Endothelial cell of umbilical vein (primary cell): ENCODE measurements at places on chromosomes 11 and 22. TPM values are rescaled to one million over a fixed set of nuclear protein-coding genes. Genes with fewer than 3 reads are reported as not detected.

Gene TEX12
- total RNA-seq, result 0.46 TPM in 1 of 2 replicates, not detected in the other

Gene SLC29A2
- total RNA-seq, result 4.8 and 5.2 TPM in 2 replicates

Gene CECR2
- 2.1 TPM in 1 of 2 replicates, not detected in the other for total RNA-seq

DNA sequence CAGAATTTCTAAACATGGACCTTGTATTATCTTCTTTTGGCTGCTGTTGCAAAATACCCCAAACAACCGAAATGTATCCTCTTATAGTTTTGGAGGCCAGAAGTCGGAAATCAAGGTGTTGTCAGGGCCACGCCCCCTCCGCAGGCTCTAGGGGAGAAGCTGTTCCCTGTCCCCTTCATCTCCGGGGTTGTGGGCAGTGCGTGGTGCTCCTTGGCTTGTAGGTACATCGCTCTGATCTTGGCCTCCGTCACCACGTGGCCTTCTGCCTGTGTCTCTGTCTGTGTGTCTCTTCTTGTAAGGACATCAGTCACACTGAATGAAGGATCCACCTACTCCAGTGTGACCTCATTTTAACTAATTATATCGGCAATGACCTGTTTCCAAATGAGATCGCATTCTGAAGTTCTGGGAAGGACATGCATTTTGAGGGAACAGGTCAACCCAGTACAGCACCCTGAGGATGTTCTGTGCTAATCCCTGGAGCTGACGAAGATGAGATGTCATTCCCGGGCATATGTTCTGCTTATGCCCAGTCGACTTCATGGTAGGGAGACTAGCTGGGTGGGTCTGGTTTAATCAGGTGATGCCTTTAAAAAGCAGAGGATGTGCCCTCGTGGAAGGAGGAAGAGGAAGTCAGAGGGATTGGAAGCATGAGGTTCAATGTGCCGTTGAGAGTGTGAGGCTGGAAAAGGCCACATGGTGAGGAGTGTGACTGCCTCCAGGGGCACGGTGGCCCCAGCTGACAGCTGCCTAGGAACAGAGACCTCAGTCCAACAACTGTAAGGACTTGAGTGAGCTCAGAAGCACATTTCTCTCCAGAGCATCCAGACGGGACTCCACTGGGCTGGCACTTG lies 531.1 kb downstream of the TBC1D22A start:
- no peak for DNase-seq

GRCh38 chr22:29870574-29870973 lies 12.4 kb upstream of the MTMR3 start:
- no peak for DNase-seq

GRCh38 chr11:65389294-65389980 lies 3.0 kb downstream of the FRMD8 start:
- no peak for DNase-seq

DNA sequence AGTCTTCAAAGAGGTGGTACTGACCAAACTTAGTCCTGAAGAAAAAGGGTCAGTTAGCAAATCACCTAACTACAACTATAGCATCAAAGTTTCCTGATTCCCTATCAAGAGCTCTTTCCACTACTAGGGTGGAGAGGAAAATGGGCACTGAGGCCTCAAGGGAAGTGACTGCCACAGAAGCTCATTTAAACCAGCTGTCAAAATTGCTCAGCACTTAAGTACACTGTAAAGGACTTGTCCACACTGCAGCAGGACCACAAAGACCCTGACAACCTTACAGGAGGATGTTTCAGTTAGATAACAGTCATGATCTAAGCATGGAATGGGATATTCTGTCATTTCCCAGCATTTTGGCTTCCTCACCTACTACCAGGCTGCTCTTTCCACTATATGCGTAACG lies 33.0 kb downstream of the FAM168A start:
- DNase-seq, result no peak

GRCh38 chr22:32850591-32851517 lies 49.3 kb downstream of the TIMP3 start:
- no peak for DNase-seq

- no peak for DNase-seq
Observed at GRCh38 chr22:36208162-36208765, 6.7 kb upstream of the APOL4 start.
